ENCODE measurements at places on chromosomes 4 and X.

DNA sequence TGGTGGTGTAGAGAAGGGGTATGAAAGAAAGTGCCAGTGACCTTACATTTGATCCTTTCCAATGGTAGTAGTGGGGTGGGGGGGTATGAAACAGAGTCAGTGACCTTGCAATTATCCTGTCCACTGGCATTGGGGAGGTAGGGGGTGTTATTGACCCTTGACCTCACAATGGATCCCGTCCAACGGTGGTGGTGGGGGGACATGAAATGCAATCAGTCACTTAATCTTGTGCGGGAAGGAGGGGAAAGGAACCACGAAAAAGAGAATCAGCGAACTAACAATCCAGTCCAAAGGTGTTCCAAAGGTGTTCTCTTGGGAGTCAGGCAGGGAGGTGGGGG lies 619 bp upstream of the PDK3 start:
- DNase-seq, result no peak

DNA sequence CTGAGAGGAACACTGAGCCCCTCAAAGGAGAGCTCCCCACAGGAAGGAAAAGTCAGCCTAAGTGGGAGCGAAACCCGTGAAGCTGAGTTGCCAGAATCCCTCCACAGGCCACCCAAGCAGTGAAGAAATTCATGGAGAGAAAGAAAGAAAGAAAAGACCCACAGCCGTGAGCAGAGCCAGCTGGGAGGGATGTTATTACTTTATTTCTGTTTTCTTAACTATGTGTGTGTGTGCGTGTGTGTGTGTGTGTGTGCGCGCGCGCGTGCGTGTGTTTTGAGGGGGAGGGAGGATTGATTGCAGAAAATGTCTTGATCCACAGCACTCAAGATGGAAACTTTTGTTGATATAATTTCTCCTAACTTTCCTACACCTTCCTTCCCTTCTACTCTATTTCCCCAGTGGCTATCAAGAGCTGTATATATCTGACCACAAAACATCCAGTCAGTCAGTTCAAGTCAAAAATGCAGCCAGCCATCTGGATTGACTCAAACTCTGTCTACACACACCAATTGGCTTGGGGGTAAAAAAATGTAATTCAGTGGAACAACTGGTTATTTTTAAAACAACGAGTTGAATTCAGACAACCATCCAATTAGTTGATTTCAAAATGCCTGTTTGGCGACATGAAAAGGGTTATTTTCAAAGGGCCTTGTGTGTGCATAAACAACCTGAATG lies 13.8 kb upstream of the GPC3 start:
- no peak for DNase-seq

DNA sequence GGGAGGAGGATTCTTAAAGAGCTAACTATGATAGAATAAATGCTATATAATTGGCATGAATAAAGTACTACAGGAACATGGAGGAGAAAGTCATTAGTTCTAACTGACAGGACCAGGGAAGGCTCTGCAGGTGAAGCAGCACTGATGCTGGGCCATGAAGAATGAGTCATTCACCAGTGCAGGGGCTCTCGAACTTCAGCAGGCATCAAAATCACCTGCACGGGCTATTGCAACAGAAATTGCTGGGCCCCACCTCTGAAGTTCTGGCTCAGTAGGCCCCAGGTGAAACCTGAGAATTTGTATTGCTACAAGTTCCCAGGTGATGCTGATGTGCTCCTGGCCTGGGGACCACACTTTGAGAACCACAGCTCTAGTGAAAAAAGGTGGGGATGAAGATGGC lies 33.7 kb downstream of the TMEM150C start:
- DNase-seq, result no peak

DNA sequence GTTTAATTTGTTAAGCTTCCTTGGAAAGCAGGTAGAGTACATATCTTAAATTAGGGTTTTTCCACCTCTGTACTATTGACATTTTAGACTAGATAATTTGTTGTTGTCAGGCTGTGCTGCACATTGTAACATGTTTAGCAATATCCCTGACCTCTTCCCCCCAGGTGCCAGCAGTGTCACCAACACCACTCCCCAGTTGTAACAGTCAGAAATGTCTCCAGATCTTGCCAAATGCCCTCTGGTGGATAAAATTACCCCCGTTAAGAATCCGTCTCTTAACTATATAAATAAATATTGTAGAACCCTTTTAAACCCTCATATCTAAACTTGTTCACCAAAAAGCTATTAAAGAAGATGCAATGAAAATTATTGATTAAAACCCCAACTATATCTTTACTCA lies 161.5 kb downstream of the ARHGAP6 start:
- no peak for DNase-seq

DNA sequence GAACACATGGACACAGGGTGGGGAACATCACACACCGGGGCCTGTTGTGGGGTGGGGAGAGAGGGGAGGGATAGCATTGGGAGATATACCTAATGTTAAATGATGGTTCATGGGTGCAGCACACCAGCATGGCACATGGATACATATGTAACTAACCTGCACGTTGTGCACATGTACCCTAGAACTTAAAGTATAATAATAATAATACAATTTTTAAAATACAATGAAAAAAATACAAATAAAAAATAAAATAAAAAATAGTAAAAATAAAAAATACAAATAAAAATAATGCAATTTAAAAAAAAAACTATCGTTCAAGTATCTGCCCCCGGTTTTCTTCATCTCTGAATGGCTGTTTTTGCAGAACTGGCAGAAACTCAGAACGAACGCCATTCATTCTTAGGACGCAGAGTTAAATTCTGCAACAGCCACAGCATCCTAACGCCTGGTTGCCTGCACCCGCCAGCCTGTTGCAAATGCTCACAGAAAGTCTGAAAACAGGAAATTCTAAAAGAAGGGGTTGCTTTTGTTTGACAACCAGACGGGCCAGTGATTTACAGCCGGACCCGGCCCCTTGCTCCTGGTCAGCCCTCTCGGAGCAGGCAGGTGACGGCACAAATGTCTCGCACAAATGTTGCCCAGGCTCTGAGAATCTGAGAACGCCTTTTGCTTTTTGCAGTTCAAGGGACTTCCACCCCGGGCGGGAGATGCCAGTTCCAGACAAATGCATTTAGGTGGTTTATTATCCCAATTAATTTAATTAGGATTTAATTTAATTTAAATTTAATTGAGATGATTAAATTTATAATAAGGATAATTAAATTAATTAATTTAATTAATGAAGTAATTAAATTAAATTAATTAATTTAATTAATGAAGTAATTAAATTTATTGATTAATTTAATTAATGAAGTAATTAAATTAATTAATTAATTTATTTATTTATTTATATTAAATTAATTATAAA lies 47.8 kb downstream of the CRLF2 start:
- no peak for DNase-seq

DNA sequence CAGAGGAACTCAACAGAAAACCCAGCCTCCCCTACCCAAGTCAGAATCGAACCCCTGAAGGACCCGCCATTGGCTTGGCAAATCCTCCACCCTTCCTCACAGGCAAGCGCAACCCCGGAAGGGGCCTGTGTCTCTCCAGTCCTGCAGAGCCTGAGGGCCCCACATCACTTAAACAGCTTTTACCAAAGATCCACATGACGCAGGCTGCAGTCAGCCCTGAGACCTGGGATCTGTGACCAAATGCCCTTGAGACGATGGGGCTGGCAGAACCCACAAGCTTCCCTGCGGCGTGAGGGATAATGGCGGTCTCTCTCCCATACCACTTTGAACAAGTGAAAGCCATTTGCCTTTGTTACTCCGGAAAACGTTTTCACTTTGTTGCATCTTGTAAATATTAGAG lies 54.9 kb downstream of the ACOX3 start:
- DNase-seq, result no peak

GRCh38 chrX:15151267-15152186 lies 118.4 kb downstream of the ASB9 start:
- DNase-seq, result no peak

GRCh38 chr4:102789317-102789717 lies 28.5 kb upstream of the MANBA start:
- no peak for DNase-seq

- DNase-seq, result no peak
These were observed 249.2 kb downstream of the TENM3 start for GRCh38 chr4:182492423-182492822.

GRCh38 chr4:177051473-177052060 lies 258.1 kb upstream of the NEIL3 start:
- DNase-seq, result no peak

DNA sequence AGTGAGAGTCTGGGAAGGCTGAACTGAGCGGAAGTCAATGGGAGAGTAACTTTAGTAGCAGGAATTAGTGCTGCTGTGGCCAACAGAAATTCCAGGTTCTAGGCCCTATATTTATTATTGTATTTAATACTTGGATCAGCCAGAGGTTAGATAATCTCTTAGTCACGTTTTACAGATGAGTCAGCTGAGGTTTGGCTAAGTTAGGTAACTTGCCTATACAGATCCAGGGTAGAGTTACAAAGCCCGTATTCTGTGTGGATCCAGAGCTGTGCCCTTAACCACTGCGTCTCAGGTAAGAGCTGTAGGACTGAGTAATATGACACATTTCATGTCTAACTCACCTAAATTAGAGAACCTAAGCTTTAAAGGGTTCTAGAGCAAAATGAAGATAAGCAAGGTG lies 20.5 kb downstream of the PSMD10 start:
- no peak for DNase-seq

- no peak for DNase-seq
These were observed 206.7 kb downstream of the CEP135 start for GRCh38 chr4:56155432-56155831.

DNA sequence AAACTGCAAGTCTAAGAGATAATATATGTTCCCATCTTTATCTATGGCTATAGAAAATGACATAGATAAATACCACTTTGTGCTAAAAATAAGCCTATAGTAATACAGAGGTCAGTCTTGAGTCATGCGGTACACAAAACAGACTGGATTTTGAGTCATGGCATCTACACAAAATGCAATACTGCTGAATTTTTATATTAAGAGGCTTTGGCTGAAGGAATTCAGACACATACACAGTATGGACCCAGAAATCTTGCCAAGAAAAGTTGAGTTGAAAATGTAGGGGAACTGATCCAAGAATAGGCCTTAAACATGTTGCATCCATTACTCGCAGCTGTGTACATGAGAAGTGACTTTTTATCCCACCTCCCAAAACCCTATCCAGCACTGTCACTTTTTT lies 184.4 kb downstream of the TENM3 start:
- no peak for DNase-seq

DNA sequence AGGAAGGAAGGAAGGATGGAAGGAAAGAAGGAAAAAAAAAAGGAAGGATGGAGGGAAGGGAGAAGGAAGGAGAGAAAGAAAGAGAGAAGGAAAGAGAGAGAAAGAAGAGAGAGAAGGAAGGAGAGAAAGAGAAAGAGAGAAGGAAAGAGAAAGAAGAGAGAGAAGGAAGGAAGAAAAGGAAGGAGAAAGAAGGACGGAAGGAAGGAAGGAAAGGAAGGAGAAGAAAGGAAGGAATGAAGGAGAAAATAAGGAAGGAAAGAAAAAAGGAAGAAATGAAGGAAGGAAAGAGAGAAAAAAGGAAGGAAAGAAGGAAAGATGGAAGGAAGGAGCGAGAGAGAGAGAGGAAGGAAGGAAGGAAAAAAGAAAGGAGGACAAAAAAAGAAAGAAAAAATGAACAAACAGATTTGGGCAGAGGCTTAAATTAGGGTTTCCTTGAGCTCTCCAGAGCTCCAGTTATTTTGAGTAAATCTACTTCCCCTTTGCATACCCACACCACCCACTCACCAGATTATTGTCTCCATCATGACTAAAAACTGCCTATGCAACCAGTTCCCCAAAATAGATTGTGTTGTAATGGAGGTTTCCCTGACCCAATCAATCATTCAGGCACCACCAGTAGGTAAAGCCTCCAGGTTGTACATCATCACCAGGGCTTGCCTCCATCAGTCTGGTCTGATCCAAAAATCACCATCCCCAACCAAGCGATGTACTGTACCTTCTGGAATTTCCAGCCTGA lies 1722.9 kb upstream of the PCDH10 start:
- no peak for DNase-seq

DNA sequence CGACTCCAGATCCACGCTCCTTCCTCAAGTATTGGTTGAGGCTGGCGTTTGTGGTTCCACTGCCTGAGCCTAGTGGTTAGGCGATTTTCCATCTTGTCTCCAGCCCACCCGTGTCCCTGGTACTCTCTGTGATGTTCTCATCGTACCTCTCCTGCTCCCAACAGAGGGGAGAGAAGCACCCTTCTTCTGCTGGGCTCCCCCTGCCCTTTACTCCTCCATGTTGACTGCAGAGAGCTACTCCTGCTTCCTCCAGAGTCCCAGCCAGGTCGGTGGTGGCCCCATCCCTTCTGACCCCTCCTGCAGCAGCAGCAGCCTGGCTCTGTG lies 164.0 kb upstream of the BCOR start:
- no peak for DNase-seq

DNA sequence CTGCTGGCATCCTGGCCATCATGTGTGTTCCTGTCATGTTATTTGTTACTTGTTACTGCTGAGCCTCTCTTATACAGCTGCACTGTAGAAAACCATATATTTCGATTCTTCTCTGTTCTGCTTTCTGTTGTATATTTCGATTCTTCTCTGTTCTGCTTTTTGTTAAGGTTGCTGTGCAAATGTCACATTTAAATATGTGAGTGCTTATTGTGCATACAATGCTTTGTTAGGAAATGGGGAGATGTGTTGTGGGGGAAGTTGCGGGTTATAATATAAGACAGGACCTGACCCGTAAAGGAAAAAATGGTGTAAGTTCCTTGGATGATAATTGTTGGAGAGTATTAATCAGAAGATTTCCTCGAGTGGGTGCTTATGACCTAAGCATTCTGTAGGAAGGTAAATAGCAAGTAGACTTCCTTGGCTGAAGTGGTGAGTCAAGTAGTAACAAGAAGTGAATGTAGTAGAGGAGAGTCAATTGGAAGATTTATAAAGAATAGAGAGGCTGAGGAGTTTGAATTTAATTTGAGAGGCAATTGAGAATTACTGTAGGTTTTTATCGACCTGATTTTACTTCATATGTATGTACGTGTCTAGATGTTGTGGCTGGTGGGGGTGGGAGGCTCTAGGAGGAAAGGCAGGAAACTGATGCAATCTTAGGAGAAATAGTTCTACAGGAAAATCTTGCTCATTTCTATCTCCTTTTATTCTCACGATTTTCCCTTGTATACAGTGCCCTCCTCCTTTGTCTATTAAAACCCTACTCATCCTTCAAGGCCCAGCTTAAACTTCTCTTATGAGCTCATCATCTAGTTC lies 8.5 kb downstream of the OGT start:
- no peak for DNase-seq

DNA sequence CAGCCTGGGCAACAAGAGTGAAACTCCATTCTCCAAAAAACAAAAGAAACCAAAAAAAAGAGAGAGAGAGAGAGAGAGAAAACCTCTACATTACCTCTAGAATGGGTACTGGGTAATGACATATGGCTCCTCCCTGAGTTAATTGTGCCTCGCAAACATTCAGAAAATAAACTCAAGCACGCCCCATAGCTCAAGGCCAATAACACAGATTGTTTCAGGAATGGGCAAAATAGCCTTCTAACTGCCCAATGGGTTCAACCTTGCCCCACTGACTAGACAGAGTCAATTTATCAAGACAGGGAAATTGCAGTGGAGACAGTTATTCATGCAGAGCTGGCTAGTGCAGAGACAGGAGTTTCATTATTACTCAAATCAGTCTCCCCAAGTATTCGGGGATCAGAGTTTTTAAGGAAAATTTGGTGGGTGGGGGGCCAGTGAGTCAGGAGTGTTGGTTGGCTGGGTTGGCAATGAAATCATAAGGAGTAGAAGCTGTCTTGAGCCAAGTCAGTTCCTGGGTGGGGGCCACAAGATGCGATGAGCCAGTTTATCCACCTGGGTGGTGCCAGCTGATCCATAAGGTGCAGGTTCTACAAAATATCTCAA lies 25.1 kb downstream of the NIPAL1 start:
- no peak for DNase-seq

GRCh38 chrX:123464709-123465108 lies 268.1 kb downstream of the THOC2 start:
- no peak for DNase-seq

- no peak for DNase-seq
These were observed 4.6 kb downstream of the HCFC1 start for GRCh38 chrX:153966841-153967535.
